Stimulated activated naive CD4-positive, alpha-beta T cell treated with Interleukin-2 at 50 U/mL for 16 hours (primary cell): ENCODE measurements at places on chromosomes 12 and 14.

GRCh38 chr12:57895389-57896114 lies 45.8 kb upstream of the ATP23 start:
- DNase-seq, result no peak

GRCh38 chr12:21308785-21309184 lies 25.9 kb downstream of the SLCO1A2 start:
- no peak for DNase-seq

- DNase-seq, result no peak
These were observed 88.5 kb downstream of the LGMN start for GRCh38 chr14:92659765-92660561.

- DNase-seq, result no peak
These were observed 25.3 kb downstream of the DDHD1 start for GRCh38 chr14:53127832-53128231.

GRCh38 chr12:112149596-112149995 lies 24.2 kb downstream of the TRAFD1 start:
- no peak for DNase-seq

GRCh38 chr14:55102141-55102621 lies 26.9 kb upstream of the LGALS3 start:
- DNase-seq, result peak; percentile 51

- no peak for DNase-seq
These were observed 13.3 kb downstream of the CCND2 start for GRCh38 chr12:4286771-4287317.

GRCh38 chr14:51609955-51610283 lies 41.8 kb upstream of the FRMD6 start:
- no peak for DNase-seq

DNA sequence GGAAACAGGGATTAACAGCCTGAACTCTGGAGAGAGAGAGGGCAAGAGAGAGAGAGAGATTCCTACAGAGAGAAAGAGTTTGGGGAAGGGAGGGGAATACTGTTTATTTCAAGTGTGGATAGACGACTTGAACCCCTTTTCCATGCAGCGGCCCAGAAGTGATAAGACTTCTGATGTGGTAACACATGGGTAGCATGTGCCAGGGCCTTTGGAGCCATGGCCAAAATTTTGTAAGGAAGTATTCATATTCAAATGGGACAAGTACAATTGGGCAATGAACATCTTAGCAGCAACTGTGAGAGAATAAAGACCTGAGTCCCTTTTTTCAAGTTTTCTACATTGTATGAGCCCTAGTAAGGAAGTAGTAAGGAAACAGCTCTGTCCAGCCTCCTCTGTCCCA lies 42.4 kb upstream of the CCDC196 start:
- DNase-seq, result no peak
